ENCODE measurements at places on chromosomes 2 and 18.

DNA sequence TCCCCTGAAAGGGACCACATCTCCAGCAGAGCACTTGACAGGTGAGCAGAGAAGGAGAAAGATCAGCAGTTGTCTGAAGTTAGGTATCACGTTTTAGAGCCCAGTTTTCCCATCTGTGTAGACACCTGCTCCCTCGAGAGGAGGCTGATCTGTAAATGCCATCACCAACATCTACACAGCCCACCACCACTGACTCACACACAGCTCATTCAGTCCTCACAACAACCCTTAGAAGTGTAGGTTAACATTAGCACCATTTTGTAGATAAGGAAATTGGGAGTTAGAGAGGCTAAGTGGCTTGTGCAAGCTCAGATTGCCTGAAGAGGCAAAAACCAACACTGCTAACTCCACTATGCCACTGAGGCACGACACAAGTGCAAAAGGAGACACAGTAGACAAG, 37.2 kb upstream of the STAT1 start:
- DNase-seq, result no peak

GRCh38 chr2:238239543-238239862, 335 bp downstream of the HES6 start:
- no peak for DNase-seq

DNA sequence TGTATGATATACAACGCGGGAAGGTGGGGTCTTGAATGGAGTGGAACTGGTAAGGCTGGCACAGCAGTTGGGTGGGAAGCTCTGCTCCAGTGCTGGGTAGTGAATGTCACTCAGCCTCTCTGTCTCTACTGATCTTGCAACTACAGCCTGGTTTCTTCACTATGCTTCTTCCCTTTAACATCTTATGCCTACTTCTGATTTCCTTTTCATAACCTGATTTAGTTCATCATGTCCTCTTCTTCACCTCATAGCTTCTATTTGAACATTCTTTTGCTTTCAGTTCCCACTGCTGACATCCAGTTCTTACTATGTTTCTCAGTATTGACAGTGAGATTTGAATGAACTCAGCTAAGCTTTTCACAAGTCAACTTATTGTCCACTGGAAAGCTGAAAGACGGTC, 286.2 kb downstream of the ARL6IP6 start:
- DNase-seq, result no peak

DNA sequence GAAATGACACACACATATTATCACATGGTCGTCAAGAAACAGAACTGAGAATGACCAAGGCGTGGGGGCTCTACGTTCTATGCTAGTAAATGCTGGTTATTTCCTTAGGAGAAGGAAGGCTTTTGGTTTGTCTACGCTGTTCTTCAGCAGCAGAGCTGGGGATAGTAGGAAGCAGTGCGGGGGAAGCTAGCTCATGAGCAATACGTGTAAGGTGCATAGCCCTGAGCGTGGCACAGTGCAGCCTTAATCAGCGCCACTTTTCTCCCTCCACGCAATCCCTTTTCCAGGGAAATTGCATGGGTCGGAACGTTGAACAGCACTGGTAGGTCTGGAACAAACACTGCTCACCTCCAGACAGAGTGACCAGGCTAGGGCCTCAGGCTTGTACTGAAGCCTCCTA, 199.6 kb upstream of the FBXO11 start:
- no peak for DNase-seq

DNA sequence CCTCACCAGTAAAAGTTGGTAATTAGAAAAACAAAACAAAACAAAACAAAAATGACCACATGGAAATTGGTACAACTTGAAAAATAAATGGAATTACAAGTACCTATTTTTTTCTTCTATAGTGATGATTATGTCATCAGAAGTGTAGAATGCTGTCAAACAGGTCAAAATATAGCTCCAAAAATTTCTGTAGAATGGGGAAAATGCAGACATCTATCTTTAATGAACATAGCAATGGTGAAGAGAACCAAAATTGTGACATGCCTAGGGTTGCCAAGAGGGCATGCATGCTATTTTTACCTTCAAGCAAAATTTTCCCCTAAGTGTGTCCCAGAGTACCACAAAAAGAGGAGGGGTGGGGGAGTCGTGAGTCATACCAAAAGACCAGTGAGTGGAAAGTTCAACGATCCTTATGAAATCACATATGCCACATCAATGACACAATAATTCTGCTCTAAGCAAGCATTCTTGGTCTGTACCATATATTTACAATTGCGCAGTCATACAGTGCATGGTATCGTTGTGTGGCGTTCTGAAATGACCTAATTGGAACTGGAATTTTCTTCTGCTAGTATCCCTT, 1436.4 kb downstream of the SUCLG1 start:
- no peak for DNase-seq

DNA sequence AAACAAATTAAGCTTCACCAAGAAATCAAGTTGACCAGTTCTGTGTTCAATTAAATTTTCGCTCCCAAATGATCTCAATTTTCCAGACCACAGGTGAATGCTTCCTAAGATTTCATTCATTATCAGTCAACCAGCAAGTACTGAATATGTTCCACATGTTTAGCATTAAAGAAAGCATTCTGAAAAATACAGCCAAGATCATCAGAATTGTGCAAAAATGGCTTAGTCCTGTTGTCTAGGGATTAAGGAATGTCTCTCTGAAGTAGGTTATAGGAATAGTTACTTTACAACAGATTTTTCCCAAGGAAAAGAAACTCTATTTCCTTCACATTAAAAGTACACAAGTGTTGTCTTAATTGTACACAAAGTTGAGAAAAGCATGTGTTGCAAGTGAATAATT, 69.2 kb downstream of the NRXN1 start:
- DNase-seq, result no peak

DNA sequence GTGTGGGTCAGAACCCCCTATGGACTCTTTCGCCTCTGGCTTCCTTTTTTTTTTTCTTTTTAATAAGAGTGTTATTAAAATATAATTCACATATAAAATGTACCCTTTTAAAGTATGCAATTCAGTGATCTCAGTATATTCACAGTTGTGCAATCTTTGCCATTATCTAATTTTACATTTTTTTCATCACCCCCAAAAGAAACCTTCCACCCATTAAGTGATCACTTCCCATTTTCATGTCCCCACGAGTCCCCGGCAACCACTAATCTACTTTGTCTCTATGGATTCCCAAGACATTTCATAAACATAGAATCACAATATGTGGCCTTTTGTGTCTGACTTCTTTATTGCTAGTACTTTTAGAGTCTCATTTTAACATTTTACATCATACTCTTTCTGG, 38.7 kb upstream of the ANXA4 start:
- no peak for DNase-seq

GRCh38 chr2:144495227-144496091, 24.5 kb downstream of the ZEB2 start:
- DNase-seq, result no peak

GRCh38 chr2:25330273-25330672, 11.5 kb downstream of the DNMT3A start:
- DNase-seq, result no peak

- DNase-seq, result no peak
These were observed 107.6 kb downstream of the TMEM17 start for GRCh38 chr2:62398356-62398755.

DNA sequence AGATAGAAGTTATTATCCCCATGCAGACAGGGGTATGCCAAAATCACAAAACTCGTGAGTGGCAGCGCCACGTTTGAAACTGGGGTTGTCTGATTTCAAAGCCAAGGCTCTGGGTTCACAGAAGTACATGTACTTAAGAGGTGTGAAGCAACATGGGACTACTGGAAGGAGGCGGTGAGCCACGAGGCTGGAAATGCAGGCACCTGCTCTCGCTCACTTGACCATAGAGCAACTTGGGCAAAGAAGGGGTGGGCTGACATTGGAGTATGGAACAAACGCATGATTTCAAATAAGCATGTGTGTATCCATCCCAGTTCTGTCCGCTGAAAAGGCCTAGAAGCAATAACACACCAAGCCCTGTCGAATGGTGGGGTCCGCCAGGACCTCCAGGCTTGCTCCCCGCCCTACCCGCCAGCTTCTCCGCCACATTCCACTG, 593 bp upstream of the ACTR2 start:
- no peak for DNase-seq

DNA sequence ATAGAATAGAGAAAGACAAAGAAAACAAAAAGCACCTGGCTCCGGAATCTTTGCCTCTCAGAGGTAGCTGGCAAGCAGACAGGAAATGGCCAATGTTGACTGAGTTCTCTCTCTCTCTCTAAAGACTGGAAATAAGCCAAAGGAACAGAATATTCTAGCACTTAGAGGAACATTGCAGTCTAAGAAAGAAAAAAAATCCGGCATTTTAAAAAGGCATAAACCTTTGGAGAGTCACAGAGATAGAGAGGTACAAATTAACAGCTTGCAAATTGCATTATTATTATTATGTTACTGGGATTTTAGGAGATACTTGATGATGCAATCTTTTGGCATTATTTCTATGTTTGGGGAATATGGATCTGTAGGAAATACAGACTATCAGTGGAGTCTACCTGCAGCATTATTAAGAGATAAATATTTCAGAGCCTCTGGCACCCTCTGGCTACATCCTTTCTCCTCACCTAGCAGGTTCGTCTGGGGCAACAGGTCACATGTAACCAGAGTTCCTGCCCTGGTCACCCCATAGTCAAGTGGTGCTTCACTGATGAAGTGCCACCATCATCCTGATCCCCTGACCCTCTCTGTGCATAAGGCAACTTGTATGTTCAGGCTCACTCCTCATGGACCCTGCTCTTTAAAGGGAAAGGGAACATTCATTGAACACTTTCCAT, 318.9 kb upstream of the ACVR2A start:
- DNase-seq, result no peak

DNA sequence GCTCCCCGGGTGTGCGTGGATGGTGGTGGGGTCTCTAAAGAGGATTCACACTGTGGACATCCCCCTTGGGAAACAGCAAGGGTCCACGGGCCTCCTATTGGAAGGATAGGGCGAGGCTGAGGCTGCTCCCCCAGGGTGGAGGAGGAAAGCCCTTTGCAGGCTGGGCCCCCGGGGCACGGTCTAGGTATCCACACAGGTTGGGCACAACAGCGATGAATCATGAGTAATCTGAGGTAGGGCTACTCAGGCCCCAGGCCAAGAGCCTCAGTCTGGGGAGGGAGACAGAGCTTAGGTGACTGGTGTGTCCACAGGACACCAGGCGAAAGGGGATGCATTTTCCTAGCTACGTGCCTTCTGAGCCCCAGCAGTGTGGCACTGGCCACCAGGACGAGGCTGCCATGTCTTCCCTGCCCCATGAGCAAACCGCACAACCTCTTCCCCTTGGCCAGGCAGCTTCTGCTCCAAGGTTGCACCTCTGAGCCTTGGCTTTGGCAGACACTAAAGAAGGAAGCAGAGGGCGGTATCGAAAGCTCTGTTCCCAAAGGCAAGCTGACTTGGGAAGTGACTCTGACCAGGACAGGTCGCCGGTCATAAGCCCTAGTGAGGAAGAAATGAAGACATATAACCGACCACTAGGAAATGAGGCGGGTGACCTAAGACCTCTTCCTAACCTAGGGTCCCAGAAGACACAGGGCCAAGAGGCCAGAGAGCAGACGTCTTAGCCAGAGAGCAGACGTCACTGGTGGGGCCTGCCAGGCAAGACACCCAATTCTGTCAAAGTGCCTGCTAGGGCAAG, 14.6 kb upstream of the SEMA4C start:
- DNase-seq, result no peak

DNA sequence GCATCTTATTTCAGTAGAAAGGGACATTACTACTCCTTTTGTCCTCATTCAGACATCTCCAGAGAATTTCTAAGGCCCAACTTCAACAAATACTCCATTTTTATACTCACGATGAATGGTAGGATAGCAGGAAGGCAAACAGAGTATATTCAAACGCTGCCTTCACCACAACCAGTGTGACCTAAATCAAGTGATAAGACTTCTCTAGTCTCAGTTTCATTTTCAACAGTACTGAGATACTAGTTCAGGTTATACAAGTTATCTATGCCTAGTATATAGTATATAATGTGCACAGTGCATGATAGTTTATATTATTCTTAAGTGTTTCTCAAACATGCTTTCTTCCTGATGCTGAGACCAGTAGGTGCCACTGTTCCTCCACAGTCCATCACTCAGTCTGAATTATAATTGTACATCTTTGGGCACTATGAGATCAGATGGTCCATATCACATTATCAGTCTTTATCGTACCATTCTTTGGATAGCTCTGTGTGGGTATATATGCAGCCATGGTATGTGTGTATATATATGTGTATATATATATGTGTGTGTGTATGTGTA, 66.3 kb upstream of the RPE start:
- DNase-seq, result no peak

DNA sequence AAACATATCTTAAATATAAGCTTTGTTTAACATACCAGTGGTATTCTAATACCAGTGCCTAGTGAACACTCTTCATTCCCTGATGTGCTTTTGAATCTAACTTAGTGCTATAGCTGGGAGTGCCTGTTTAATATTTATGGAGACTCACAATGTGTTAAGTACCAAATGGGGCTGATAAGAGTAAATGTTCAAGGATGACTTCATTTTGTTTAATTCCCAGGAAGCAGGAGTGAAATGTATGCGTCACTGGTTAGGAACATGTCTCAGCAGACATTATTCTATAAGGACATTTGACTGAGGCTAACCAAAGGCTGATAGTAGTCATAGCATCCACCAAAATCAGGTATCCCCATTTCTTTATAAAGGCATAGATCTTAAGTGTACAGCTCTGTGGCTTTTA, 31.7 kb upstream of the LINC00305 start:
- DNase-seq, result no peak

GRCh38 chr2:197097578-197098366, 171.3 kb upstream of the PGAP1 start:
- DNase-seq, result no peak

DNA sequence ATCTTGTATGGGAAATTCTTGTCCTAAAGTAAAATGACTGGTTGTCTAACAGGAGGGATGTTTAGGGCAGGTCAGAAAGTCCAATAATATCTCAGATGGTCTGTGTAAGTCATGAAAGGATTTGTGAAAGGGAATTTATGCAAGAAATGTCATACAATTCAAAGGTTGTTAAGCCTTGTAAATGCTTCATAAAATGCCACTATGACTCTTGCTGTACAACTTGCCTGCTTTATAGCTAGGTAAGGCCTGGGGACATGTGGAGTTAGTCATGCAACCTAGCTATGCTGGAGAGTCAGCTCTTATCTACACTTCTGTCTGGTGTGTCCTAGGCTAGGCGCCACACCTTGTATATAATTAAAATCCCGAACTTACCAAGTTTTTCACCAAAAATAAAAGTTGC, 36.9 kb upstream of the VWA3B start:
- DNase-seq, result no peak

DNA sequence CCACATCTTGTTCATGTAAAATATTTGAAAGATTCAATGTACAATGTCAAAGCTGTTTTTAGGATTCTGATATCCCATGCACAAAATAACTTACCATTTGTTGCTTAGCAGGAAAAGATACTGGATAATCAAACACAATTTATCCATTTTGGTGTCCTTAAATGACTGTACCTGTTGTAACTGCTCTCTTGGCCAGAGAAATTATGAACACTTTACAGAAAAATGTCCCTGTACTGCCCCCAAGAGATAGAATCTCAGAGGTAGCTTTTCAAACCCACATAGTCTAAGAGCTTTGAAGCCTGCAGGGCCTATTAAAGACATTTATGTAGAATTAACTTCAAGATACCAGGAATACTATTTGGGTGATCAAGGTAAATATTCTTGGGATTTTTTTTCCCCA, 12.2 kb upstream of the ME2 start:
- DNase-seq, result no peak

GRCh38 chr2:46142546-46143428, 154.4 kb upstream of the EPAS1 start:
- no peak for DNase-seq

All from CMK (cell line).